ENCODE measurements at places on chromosomes 2 and 18.
A peak's percentile ranks its signal among the peaks of the same experiment; 100 is the strongest.

DNA sequence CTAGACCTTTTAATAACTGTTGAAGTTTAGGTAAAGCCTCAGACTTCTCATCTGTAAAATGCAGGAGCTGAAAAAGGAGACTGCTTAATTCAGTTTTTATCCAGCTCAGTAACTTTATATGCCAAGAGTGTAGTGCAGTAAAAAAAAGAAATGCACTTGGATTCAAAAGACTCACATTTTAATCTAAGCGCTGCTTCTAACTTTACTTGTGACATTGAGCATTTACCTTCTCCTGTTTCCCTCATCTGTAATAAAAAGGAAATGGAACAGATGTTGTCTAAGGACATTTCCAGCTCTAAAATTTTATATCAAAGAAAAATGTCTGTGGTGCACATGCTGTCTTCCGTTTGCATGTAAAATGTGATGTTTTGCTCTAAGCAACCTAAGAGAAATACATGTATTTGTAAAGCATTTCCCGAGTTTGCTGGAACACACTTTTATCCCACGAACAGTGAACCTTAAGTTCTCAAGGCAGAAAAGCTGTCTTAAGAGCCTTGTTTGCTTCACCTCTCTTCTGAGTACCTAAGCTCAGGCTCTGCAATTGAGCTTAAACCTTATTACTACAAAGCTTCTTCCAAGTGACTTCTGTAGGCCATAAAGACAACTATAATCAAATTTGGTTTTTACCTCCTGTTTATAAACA is 24.2 kb upstream of the TANK start:
- no peak for DNase-seq

DNA sequence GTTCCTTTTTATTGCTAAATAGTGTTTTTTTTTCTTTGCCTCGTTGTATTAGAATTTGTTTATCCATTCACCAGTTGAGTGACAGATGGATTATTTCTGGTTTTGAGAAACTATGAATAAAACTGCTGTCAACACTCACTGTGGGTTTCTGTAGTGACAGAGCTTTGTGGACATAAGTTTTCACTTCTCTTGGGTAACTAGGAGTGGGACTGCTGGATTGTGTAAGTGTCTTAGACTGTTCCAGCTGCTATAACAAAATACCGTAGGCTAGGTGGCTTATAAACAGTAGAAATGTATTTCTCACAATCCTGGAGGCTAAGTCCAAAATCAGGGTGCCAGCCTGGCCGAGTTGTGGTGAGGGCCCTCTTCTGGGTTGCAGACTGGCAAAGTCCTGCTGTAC is 71.9 kb downstream of the TNFRSF11A start:
- DNase-seq: no peak

- no peak for DNase-seq
Observed at GRCh38 chr18:49862656-49863385, 49.5 kb upstream of the ACAA2 start.

DNA sequence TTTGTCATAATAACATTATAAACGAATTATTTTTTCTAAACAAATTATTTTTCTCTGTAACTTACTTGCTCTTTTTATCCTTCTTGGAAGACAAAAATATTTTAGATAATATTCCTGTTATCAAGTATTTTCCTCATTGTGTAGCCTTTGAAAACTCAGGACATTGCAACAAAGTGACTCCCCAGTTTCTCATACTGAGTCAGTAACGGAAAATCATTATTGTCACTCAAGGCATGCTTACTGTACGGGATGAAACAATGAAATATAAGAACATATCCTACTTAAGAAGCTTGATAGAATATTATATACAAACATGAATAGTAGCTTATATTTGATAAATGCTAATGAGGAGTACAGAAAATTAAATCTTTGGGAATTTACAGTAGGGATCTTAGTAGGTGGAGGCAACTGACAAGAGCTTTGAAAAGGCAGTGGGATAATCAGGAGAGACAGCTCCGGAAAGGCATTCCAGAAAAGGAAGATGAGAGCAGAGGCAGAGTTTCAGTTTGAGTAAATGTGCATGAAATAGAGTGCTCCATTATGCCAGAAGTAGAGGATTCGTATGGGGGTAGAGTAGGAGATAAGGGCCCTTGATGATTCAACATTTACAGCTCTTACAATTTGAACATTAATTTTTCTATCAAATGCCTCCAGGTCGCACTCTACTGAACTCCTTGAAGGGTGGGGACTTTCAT is 14.0 kb upstream of the YES1 start:
- no peak for DNase-seq

DNA sequence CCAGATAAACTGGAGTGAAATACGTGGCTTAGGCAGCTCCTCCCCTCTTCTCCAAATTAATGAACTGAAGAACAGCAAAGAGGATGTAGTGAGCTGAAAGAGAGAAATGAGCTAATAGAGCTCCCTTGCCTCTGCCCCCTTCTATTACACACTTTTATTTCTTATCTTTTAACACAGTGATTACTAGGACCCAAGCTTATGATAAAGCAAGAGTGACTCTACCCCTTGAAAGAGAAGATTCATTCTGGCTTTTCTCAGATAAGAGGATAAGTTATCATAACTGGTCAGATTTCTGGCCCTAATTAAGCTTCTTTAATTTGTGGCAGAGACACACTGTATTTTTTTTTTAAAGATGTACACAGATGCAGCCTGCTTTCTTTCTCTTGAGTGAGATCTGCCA is 102.2 kb downstream of the MSTN start:
- DNase-seq: no peak

DNA sequence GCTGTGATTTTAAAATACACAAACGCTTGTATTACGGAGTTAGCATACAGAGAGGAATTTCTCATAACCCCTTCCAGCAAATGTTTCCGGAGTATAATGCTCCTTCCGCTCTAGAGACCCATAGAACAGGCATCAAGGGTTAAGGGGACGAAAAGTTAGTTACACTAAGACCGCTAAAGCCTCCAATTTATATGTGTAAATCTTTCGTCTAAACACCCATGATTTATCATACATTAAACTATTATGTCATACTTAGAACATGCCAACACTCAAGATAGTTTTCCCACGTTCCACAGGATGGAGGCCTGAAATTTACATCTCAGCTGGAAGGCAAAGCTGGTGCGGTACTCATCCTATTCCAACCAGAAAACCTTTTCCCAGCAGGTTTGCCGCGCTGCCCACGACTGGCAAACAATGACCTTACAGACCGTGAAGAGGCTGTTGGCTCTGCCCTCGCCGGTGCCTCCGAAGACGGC is 650 bp downstream of the ORMDL1 start:
- peak; percentile 21 for DNase-seq

DNA sequence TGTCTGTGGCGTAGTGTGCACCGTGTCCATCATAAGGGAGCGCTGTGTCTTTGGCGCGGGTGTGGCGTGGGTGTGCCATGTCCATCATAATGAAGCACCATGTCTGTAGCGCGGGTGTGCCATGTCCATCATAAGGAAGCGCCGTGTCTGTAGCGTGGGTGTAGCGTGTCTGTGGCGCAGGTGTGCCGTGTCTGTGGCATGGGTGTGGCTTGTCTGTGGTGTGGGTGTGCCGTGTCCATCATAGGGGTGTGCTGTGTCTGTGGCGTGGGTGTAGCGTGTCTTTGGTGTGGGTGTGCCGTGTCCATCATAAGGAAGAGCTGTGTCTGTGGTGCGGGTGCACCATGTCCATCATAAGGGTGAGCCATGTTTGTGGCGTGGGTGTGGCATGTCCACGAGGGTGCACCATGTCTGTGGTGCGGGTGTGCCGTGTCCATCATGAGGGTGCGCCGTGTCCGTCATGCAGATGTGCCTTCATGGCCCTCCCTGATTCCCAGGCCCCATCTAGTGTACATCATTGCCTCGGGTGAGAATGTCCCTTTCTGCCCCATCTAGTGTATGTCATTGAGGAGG is 275.0 kb downstream of the GBX2 start:
- DNase-seq: no peak

- DNase-seq: no peak
Observed at GRCh38 chr18:31791817-31792579, 31.3 kb upstream of the SLC25A52 start.

DNA sequence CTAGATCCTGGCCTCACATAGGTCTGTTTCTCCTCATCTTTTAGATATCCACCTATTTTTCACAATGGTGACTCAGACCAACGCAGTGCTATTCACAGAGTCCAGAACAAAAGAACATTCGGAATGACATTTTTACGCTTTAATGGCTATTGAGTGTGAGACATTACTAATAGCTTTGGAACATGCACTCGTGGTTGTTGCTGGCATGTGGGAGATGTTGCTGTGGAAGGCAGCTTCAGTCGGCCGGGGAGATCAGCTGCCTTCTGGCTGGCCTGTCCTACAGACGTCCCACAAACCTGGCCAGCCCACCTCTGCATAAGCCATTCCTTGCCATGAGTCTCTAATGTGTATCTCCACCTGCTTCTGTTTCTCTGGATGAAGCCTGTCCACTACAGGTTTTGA is 3.4 kb downstream of the MBP start:
- no peak for DNase-seq

DNA sequence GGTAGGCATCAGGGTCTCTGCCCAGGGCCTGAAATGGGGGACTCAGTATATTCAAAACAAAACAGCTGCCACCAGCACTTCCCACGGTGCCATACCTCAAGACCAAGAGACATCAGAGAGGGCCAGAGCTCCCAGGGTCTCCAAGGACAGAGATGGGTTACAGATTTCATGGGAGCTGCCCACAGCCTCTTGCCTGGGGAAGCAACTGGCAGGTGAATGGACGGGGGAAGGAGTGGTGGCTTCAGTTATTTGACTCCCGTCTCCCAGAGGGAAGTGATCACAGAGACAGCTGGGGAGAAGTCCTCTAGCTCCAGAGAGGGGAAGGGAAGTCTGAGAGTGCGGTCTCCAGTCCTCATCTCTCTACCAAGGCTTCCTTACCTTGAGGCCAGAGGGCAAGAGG is 15.8 kb upstream of the SFXN5 start:
- no peak for DNase-seq

DNA sequence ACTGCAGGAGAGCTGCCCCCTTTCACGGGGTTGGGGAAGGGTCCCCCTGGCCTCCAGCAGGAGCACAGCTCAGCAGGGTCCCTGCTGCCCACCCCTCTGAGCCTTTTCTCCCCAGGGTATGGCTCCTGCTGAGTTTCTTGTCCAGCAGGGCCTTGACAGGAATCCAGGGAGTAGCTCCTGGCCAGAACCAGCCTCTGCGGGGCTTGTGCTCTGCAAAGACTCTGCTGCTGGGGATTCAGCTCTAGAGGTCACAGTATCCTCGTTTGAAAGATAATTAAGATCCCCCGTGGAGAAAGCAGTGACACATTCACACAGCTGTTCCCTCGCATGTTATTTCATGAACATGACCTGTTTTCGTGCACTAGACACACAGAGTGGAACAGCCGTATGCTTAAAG is 21.2 kb downstream of the FOSL2 start:
- no peak for DNase-seq

DNA sequence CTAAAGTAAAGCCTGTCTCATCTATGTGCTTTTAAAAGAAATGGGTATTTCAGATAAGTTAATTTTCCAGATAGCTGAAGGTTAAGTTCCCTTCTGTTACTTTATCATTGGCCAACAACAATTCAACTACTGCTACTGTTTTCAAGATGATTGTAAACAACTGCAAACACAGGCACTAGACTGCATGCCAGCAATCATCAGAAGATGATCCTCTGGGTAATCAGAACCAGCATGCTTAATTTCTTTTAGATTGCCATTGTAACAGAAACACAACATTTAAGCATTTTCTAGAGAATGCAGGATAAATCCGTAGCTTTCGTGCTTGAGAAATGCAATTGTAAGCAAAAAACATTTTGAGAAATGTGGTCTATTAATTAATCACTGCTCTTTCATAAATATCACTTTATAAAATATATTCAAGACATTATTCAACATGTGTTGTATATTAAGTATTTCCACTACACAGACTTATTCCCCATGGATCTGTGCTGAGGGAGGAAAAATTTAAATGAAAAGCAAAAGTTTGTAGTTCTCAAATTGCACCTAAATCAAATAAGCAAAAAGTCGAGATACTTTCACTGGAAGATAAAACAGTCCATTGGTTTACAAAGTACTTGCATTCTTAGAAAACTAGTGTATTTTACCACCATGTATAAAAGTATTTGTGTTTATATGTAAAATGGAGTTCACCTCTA is 133.7 kb downstream of the ATL2 start:
- no peak for DNase-seq

DNA sequence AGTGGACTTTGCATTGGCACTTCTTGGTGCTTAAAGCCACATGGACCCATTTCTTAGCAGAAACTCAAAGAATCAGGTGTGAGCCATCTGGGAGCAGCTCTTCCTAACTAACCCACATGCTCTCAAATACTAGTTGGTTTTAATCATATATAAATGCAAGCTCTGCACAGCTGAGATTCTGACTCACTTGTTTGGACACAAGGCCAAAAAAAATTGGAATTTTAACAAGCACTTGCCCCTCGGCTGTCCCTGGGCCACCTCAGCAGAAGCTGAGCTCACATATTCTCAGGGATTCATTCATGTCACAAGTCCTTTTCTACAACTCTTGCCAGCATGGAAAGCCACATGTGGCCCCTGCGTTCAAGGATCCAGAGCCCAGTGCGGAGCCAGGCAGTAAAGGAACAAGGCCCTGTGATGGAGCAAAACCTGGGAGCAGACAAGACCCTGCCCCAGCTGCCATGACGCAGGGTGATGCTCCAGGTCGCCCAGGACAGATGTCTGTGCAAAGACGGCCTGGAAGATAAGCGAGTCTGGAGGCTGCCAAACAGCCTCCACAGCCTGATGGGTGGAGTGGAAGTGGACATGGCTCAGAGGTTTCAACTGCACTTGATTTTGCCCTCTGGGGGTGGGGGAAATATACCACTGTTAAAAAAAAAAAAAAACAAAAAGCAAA is 266.5 kb downstream of the EIPR1 start:
- DNase-seq: no peak

DNA sequence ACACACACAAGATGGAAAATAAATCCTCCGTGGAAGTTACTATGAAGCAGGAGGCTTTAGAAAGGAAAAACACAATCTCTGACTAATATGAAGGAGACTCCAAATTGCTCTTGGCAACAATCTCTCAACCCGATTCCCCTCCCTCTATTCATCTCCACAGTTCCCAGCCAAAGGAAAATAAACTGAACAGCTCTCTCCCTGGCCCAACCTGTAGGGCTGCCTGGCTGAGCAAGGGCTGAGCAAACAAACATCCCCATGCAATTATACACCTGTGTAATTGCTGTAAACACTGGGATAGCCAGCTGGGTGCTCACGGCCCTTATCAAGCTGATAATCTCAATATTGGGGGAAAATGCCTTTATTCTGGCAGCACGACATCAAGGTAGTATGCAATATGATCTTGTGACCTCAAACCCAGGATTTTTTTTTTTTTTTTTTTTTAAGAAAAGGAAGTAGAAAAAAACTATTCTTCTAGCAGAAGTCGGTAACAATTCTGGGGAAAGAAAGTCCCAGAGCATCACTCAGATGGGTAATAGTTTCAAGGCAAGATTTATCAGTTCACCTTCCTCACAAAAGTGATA is 203.3 kb upstream of the SMAD2 start:
- peak; percentile 47 for DNase-seq

DNA sequence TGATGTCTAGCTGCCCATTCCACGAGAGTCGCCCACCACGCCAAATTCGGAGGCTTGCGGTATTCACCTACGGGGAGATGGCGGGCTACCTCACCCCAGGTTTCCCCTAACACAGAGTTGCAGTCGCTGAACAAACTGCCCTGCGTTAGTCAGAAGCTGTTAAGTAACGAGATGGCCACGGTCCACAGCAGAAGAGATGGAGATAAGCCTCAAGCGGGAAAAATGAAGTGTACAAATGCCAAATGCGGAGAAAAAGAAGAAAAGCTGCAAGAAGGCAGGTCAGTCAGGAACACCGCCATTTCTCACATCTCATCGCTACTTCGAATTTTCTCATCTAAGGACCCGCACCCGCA is 425 bp downstream of the ASB3 start:
- DNase-seq: peak; percentile 12
